ENCODE measurements at places on chromosomes 5 and 9.

DNA sequence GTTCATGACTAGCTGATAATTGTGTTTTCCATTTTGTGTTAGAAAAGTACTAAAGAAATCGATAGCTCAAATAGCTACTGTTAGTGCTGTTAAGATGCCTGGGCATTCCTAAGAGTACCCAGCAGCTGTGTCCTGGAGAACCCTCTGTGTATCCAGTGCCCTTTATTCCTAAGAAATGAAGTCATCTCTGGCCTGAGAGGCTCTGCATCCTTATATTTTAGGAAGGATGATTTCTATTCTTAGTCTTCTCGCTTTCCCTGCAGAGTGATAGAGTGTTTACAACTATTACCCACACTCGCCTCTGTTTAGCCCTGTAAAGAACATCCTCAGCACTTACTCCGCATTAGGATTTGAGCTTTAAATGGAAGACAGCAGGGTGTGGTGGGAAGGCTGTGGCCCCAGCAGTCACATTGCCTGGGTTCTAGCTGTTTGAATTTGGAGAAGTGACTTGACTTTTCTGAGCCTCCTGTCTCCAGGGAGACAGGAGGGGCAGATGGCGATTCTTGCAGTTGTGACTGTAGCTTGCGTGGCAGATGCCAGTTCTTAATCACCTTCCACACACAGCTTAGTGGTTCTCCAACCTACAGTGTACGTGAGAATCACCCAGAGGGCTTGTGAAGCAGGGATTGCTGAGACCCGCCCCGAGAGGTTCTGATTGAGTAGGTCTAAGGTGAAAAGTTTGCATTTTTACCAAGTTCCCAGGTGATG is 177.2 kb upstream of the PITX1 start:
- no peak for DNase-seq

DNA sequence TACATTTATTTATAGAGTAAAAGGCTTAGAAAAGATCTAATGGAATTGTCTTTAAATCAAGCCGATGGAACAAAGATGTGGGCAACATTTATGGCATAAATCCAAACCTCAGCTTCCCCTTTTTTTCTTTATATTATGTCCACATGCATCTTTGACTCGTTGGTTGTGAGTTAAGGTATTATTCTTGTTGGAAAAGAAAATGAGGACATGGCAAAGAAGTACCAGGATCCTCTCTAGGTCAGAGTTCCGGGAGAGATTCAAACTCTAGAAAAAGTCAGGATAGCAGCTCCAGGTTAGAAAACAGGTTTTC is 508 bp upstream of the NME5 start:
- no peak for DNase-seq

DNA sequence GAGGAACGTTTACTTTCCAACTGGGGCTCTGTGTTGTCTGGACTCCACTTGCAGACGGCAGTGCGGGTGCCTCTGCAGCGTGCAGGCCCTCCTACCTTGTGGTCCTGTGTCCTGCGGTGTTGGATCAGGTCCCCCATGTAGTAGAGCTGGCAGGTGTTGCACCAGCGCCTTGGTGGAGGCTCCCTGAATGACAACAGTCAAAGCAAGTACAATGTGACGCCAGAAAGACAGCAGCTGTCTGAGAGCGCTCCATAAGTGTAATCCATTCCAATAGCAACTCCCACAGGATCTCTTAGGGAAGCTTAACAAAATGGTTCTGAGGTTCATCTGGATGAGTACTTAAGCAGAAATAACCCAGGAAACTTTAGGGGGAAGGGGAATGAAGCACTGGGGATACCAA is 9.9 kb downstream of the BBLN start:
- no peak for DNase-seq

DNA sequence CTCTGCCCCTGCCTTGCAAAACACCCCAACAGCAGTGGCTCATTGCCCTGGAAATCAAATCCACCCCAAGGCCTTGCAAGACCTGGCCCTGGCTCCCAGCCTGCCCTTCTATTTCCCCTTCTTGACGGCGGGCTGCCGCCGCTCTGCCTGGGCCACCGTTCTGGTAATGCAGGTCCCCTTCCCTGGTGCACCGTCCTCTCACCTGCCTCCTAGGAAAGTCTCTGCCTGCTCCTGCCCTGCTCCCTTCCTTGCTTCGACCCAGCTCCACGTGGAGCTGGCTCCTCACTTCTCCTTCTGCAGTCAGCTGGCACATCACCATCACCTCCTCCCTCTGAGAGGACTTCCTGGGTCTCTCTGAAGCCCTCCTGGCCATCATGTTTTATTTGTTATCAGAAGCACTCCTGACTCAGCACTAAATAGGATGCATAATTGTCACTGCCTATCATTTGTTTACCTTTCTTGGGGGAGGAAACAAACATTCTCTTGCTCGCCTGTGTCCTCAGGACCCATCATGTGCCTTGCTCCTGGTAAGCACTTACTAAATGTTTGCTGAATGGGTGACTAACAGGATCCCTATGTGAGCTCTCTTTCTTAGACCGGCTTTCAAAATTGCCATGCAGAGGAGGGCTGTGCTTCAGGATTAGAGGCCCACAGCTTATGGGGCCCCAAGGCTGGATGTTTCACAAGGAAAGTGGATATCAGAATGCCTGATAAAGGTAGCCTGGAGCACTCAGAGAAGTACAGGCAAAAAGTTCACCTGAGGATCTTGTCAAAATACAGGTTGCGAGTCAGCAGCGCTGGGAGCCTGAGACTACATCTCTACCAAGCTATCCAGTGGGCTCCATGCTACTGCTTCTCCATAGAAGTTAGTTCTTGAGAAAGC is 19.6 kb upstream of the C5orf47 start:
- DNase-seq, result no peak

DNA sequence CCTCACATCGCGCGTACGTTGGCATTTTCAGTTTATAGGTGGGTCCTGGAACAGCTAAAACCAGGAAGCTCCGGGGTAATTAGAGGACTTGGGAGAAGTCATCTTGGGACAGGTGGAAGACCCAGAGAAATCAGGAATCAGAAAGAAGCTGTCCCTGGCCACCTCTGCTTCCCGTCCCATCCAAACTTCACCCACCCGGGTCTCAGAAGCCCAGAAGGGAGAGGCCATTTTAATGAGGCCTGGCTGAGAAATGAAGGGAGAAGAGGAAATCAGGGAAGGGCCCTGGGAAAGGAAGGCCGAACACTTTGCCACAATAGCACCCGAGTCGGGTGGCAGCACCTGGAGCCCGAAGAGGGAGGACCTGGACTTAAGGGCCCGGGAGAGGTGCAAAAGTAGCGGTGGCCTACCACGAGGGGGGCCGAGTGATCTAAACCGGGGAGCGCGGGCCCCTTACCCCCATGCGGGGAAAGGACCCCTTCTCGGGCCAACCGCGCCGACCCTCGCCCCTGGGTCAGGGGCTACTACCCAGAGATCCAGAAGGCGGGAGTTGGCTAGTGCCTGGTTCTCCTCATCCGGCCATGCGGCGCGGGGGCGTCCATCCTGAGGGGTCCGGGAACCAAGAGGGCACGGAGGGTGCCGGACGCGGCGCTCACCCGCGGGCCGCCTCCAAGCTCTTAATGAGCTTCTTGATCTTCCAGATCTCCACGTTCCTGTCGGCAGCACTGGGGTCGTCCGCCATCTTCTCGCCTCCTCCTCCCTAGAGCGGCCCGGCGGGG is 668 bp downstream of the ETF1 start:
- DNase-seq, result no peak

- DNase-seq, result no peak
Observed at GRCh38 chr9:86356871-86357866, 3.0 kb upstream of the TUT7 start.

GRCh38 chr9:3241290-3241689 is 284.5 kb downstream of the RFX3 start:
- DNase-seq, result no peak

DNA sequence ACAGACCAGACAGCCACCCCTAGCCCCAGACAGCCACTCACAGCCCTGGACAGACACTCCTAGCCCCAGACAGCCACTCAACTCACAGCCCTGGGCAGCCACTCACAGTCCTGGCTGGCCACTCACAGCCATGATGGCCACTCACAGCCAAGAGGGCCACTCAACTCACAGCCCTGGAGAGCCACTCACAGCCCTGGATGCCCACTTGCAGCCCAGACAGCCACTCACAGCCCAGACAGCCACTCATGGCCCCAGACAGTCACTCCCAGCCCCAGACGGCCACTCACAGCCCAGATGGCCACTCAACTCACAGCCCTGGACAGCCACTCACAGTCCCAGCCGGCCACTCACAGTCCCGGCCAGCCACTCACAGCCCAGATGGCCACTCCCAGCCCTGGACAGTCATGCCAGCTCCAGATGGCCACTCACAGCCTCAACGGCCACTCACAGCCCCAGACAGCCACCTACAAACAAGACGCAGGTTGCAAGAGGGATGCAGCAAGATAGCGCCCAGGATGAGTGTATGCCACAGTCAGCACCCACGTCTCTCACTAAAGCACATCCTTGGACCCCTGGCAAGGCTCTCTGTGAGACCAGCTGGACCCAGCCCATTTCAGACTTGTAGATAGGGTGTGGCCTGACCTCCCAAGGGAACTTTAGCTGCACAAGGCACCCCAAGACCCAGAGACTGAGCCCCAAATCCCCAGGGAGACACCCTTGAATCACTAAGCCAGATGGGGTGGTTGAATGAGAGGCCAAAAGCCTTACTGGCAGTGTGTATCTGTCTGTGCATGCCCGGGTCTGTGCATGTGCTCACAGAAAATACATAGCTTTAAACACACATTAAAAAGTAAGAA is 22.4 kb downstream of the ZDHHC11B start:
- no peak for DNase-seq

- no peak for DNase-seq
Observed at GRCh38 chr5:5351288-5351979, 71.0 kb upstream of the ICE1 start.

DNA sequence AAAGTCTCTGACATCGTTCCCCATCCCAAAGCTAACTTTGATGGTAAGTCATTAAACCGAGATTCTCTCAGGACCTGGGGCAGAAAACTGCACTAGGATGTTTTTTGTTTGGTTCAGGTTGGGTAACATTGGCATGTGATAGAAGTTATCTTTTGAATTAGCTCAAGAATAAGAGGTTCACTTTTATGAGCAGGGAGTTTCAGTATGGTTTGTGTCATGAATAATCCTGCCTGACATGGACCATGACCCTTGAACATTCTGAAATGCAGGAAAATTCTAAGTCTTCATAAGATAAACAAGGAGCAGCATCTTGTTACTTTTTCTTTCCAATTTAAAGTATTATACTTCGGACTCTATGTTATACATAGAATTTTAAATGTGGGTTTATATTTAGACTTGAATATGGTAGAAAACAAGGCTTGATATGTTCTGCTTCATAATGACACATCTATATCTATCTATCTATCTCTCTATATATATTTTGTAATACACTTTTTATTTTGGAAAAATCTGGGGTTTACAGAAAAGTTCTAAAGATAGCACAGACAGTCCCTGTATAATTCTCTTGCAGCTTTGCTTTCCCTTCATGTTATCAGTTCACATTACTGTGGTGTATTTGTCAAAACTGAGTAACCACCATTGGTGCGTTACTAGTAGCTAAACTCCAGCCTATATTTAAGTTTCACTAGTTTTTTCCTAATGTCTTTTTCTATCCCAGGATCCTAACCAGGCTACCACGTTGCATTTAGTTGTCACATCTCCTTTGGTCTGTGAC is 102.7 kb upstream of the TAF11L2 start:
- DNase-seq, result no peak

GRCh38 chr5:170355601-170356098 is 33.5 kb downstream of the KCNMB1 start:
- no peak for DNase-seq

DNA sequence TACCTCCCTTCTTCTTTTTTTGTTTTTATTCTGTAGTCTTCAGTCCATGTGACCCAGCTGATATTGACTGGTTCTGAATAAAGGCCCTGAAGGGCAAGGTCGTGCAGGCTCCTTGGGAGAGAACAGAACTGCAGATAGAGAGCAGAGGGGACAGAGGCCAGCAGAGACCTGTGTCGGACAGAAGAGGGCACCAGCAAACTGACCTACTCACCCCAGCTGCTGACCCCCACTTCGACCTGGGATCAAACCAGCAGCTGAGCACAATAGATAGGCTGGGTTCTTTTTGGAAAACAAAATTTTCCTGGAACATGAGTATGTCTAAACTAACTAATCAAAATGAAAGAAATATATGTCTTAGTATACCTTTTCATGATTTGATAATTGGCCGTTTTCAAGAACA is 695.1 kb downstream of the NR2F1-AS1 start:
- no peak for DNase-seq

DNA sequence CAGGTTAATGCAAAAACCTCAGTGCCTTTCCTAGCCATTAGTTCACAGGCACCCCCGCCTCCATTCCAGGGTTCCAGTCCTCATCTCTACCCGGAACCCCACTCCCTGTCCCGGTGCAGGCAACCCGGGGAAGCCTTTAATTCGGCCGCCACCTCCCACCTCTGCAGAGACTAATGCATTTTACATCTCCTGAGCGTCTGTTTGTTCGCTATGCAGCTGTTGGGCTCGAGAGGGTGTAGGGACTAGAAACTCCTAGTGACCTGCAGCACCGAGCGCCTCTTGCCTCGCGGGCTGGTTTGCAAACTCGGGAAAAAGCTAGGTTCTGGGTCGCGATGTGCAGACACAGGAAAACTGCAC is 3.6 kb downstream of the GDNF start:
- no peak for DNase-seq

GRCh38 chr9:663541-663940 is 178.0 kb upstream of the DMRT1 start:
- DNase-seq, result no peak

Data from GOT3 (cell line).